ENCODE measurements at places on chromosomes 12 and 14. TPM values are rescaled to one million over a fixed set of nuclear protein-coding genes. Genes with fewer than 3 reads are reported as not detected.

DNA sequence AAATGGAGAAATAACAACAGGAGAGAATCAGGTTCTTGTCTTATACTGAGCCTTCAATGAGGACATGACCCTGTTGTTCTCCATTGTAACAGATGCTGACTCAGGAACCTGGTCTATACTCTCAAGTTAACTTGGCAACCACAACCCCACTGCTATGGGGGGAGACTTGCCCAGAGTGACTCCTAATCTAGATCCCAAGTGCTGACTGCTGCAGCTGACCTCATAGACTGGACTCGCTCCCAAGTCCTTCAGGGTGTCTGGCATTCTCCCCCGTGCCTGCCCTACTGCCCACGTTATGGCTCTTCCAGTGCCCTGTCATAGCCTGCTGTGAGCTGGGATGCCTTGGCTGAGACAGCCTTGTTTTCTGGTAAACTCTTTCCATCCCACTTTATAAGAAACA, 37.1 kb downstream of the NID2 start:
- DNase-seq, result no peak
- H3K27ac ChIP-seq, result no peak overlapping the region
- H3K4me1 ChIP-seq, result no peaks in the 10 kb centered on the region
- H3K36me3 ChIP-seq, result no peaks in the 10 kb centered on the region
- H3K4me3 ChIP-seq, result no peak overlapping the region
- no peaks in the 10 kb centered on the region for H3K27me3 ChIP-seq

GRCh38 chr12:12408265-12408690, 51.4 kb downstream of the BORCS5 start:
- no peaks in the 10 kb centered on the region for H3K27me3 ChIP-seq
- H3K4me3 ChIP-seq, result no peak overlapping the region
- no peak overlapping the region for H3K27ac ChIP-seq

DNA sequence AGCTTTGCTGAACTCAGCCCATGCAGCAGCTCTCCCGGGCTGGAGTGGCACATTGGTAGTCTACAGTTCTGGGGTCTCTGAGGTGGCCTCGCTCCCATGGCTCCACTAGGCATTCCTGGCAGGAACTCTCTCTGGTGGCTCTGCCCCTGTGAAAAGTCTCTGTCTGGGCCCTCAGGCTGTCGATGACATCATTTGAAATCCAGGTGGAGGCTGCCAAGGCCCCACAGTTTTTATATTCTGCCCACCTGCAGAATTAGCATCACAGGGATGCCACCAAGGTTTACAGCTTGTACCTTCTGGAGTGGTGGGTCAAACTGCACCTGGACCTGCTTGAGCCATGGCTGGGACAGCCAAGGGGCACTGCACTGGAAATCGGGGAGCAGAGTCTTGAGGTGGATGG, 31.6 kb downstream of the KRT80 start:
- DNase-seq, result no peak
- H3K4me1 ChIP-seq, result peaks cover 6% of the 10 kb centered on the region
- no peaks in the 10 kb centered on the region for H3K27me3 ChIP-seq

GRCh38 chr12:3207858-3208257, 130.7 kb downstream of the TSPAN9 start:
- no peaks in the 10 kb centered on the region for H3K27me3 ChIP-seq
- H3K27ac ChIP-seq, result no peak overlapping the region
- peaks cover 20% of the 10 kb centered on the region for H3K4me1 ChIP-seq
- no peak overlapping the region for H3K4me3 ChIP-seq
- DNase-seq, result no peak
- H3K36me3 ChIP-seq, result no peaks in the 10 kb centered on the region

DNA sequence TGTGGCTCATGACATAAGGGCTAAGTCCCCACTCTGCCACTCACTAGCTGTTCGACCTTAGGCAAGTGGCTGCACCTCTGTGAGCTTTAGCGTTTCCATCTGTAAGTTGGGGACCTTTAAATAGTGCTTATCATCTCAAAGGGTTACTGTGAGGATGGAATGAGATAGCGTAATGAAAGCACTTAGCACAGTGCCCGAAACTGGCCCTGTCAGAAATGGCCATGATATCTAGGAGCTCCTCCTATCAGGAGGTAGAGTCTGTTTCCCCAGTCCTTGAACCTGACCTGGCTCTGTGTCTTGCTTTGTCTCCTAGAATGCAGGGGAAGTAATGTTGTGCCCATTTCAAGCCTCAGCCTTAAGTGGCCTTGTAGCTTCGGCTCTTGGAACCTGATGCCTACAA, 211.0 kb downstream of the RBM19 start:
- no peaks in the 10 kb centered on the region for H3K36me3 ChIP-seq
- no peak overlapping the region for H3K27ac ChIP-seq
- no peaks in the 10 kb centered on the region for H3K4me1 ChIP-seq
- peaks cover 14% of the 10 kb centered on the region for H3K27me3 ChIP-seq
- DNase-seq, result no peak

GRCh38 chr14:76833011-76833410, 6.8 kb downstream of the LRRC74A start:
- H3K27ac ChIP-seq, result no peak overlapping the region
- H3K27me3 ChIP-seq, result no peaks in the 10 kb centered on the region
- H3K4me3 ChIP-seq, result no peak overlapping the region
- no peaks in the 10 kb centered on the region for H3K36me3 ChIP-seq

DNA sequence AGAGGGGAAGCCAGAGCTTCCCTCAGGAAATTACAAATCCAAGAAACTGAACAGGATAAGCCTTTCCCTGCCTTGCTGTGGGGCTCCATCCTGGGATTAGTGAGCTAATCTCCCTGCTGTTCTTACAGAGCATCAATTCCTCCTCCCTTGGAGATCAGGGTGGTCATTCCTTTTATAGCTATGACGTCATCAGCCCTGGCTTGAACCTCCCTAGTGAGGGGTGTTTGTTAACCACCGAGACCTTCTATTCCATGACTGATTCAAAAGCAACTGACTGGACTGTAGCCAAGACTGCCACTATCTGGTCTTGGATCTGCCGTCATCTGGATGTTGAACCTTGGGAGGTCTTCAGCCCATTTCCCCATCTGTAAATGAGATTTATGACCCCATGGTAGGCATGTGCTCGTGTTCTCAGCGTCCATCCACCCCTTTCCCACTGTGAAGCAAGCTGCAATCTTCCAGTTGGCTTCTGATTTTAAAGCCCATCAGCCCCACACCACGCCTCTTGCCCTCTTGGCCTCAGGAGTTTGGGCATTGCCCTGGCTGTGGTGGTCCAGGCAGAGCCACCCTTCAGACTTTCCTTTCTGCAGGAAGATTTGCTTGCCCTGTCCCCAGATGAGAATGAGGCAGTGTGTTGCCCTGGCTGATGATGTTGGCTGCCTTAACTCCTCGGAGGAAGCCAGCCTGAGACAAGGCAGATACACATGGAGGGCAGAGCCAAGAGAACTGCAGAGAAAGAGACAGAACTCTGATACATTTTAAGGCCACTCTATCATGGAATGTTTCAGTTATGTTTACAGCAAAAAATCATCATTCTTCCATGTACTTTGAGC, 59.6 kb upstream of the ACTN1 start:
- no peaks in the 10 kb centered on the region for H3K36me3 ChIP-seq
- no peak for DNase-seq
- H3K4me1 ChIP-seq, result peaks cover 12% of the 10 kb centered on the region
- no peak overlapping the region for H3K4me3 ChIP-seq
- H3K27ac ChIP-seq, result no peak overlapping the region

- DNase-seq, result no peak
- H3K27ac ChIP-seq, result no peak overlapping the region
- no peak overlapping the region for H3K4me3 ChIP-seq
- H3K27me3 ChIP-seq, result no peaks in the 10 kb centered on the region
- H3K4me1 ChIP-seq, result no peaks in the 10 kb centered on the region
Observed at GRCh38 chr14:91774140-91775096, 42.5 kb upstream of the CATSPERB start.

- peaks cover 42% of the 10 kb centered on the region for H3K36me3 ChIP-seq
- H3K27ac ChIP-seq, result no peak overlapping the region
- no peaks in the 10 kb centered on the region for H3K4me1 ChIP-seq
- no peak overlapping the region for H3K4me3 ChIP-seq
- no peak for DNase-seq
Observed at GRCh38 chr12:26680727-26681455, 152.1 kb downstream of the ITPR2 start.

- no peaks in the 10 kb centered on the region for H3K4me1 ChIP-seq
- H3K4me3 ChIP-seq, result no peak overlapping the region
- no peak overlapping the region for H3K27ac ChIP-seq
Observed at GRCh38 chr12:58731096-58731495, 189.2 kb downstream of the LRIG3 start.

GRCh38 chr12:110269622-110270124, 11.4 kb upstream of the ATP2A2 start:
- no peak for DNase-seq
- H3K4me1 ChIP-seq, result peaks cover 7% of the 10 kb centered on the region
- H3K4me3 ChIP-seq, result no peak overlapping the region
- H3K36me3 ChIP-seq, result no peaks in the 10 kb centered on the region
- H3K27ac ChIP-seq, result no peak overlapping the region

- H3K27me3 ChIP-seq, result no peaks in the 10 kb centered on the region
- H3K36me3 ChIP-seq, result no peaks in the 10 kb centered on the region
- no peaks in the 10 kb centered on the region for H3K4me1 ChIP-seq
- DNase-seq, result no peak
Observed at GRCh38 chr12:75581515-75581914, 70.1 kb upstream of the KRR1 start.

DNA sequence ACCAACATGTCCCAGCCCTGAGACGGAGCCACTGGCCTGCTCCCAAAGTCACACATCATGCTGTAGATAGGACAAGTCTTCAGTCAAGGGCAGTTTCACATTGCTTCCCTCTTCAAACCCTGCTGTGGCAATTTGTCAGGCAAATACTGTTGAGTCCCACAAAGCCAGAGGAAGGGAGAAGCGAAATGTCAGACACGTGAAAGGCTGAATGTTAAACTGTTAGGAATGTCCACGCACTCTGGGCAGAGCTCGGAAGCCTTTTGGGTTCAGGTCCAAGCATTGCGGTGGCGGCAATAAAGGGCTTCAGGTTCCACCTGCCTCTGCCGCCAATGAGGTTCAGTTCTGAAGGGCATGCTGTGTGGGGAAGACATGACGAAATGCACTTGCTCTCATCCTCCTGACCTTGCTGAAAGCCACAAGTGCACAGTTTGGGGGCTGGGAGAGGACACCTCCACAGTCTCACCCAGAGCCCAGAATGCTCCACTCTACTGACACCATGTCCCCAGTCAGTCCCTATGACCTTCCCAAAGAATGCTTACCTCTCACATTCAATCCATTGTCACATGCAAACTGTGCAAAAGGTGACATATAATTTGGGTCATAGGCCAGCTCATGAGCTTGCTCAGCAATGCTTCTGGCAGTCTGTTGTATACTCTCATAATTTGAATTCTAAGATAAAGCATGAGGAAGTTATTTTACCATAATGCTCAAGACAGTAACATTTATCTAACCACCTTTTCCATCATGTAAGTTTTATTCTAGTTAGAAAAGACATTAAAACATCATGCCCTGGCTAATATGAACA, 35.7 kb downstream of the RAD9B start:
- DNase-seq, result peak; percentile 80
- no peak overlapping the region for H3K4me3 ChIP-seq
- H3K27me3 ChIP-seq, result no peaks in the 10 kb centered on the region
- H3K4me1 ChIP-seq, result peaks cover 10% of the 10 kb centered on the region
- H3K27ac ChIP-seq, result peak overlapping the region; percentile 15

DNA sequence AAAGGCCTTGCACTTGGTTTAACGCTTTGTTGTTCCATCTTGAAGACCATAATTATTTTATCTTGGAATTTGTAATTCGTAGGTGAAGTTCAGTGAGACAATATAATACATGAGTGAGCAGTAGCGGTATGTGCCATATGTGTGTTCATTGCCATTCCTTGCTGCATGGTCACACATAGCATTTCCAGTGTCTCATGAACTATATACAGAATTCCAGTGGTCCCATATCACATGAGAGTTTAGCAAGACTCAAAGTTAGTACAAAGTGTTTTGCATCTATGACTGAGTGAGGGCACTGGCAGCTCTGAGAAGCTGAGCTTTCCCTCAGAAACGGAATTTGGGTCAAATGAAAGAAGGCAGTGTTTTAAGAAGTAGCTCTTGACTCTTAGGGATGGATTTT, 359.8 kb downstream of the FOXG1 start:
- DNase-seq, result no peak
- H3K27ac ChIP-seq, result no peak overlapping the region
- no peaks in the 10 kb centered on the region for H3K27me3 ChIP-seq
- no peak overlapping the region for H3K4me3 ChIP-seq
- no peaks in the 10 kb centered on the region for H3K4me1 ChIP-seq

DNA sequence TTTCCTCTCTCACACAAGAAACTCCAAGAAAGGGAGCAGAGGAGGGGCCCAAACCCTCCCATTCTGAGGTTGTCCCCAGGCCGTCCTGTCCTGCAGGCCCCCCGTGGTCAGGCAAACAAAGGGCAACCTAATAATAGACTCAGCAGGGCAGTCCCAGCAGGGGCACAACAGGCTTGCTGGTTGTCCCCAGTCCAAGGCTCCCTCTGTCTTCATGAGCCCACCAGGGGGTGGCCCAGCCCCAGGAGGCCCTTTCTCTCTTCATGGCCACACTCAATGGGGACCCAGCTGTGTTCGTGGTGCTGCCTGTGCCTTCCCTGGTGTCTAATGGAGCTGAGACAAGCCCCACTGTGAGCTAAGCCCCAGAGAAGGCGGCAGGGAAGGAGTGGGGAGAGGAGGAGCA, 359.9 kb downstream of the ADGRD1 start:
- H3K36me3 ChIP-seq, result no peaks in the 10 kb centered on the region
- H3K4me3 ChIP-seq, result no peak overlapping the region
- no peak for DNase-seq
- no peaks in the 10 kb centered on the region for H3K4me1 ChIP-seq
- H3K27me3 ChIP-seq, result peaks cover 5% of the 10 kb centered on the region

- H3K4me1 ChIP-seq, result no peaks in the 10 kb centered on the region
- peak overlapping the region; percentile 20 for H3K27ac ChIP-seq
- H3K4me3 ChIP-seq, result no peak overlapping the region
Observed at GRCh38 chr12:76284816-76285750, 63.1 kb downstream of the BBS10 start.

- no peak overlapping the region for H3K4me3 ChIP-seq
- H3K36me3 ChIP-seq, result no peaks in the 10 kb centered on the region
- no peaks in the 10 kb centered on the region for H3K27me3 ChIP-seq
- H3K27ac ChIP-seq, result no peak overlapping the region
- DNase-seq, result no peak
Observed at GRCh38 chr14:50800032-50800431, 30.9 kb downstream of the NIN start.

DNA sequence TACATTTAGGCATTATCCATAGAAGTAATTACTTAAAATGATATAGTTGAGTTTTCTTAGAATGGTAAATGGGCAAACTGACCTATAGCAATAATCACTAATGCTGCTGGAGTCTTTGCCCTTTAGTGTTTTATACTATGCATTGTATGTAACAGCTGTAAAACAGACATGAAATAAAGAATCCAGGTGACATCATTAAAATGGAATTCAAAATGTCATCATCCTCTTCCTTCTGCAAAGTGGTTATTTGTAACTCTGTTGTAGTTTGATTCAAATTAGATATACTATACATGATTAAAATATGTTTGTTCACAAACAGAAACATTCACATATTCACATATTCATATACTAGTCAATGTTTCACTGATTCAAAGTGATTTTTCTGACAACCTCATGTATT, 598.8 kb downstream of the SLC16A7 start:
- no peaks in the 10 kb centered on the region for H3K4me1 ChIP-seq
- no peak overlapping the region for H3K4me3 ChIP-seq
- H3K36me3 ChIP-seq, result no peaks in the 10 kb centered on the region

Gene PTPN21
- 70.6 TPM for total RNA-seq

Gene SLC10A1
- total RNA-seq, result not detected

Gene SLIRP
- 71.1 TPM for total RNA-seq

Gene AQP2
- total RNA-seq, result not detected

Gene TSPAN11
- total RNA-seq, result 7.8 TPM

Gene SYCP3
- 0.64 TPM for total RNA-seq

Gene TEX22
- 3.2 TPM for total RNA-seq

Gene CIROP
- total RNA-seq, result not detected

Gene SLC25A21
- total RNA-seq, result 0.35 TPM

Gene PROX2
- total RNA-seq, result not detected

Gene KSR2
- 1.4 TPM for total RNA-seq

Measured in upper lobe of right lung (tissue), 1 donor.